KBM-7 (cell line): ENCODE measurements at places on chromosomes 1 and 21.

- DNase-seq = no peak
Measured at GRCh38 chr1:192697771-192698170, 61.8 kb downstream of the RGS13 start.

DNA sequence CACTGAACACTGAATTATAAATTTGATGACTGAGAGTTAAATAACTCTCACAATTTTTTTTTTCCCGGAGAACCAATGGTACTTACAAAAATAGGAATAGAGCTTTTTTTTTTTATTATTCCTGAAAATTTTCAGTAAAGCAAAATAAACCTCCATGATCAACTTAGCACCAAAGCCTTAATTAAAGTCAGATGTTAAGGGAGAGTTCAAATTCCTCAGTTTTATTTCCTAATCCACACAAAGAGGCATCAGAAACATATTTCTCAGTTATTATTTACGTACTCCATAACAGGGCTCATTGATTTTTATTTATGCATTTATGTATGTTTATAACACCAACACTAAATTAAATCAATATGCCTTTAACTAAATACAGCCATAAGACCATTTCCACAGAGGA lies 55.5 kb downstream of the PLPPR5 start:
- DNase-seq = no peak

GRCh38 chr1:199687321-199687720 lies 340.2 kb upstream of the NR5A2 start:
- DNase-seq = no peak

DNA sequence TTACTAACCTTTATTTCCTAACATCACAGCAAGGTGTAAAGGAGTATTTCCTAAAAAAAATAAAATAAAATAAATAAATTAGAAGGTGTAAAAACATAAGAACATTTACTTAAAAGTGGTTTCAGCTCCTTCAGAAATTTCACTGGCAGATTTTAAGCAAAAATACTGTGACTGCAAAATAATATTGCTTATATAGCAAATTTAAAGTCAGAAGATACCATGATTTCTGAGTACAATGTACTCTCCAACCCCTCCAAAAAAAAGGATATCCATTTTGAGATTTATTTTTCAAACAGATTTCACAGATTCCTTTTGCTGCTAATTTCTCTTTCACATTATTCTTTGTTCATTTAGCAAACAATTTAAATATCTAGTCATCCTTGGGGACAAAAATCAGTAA lies 18.5 kb downstream of the ANKRD13C start:
- DNase-seq = no peak

DNA sequence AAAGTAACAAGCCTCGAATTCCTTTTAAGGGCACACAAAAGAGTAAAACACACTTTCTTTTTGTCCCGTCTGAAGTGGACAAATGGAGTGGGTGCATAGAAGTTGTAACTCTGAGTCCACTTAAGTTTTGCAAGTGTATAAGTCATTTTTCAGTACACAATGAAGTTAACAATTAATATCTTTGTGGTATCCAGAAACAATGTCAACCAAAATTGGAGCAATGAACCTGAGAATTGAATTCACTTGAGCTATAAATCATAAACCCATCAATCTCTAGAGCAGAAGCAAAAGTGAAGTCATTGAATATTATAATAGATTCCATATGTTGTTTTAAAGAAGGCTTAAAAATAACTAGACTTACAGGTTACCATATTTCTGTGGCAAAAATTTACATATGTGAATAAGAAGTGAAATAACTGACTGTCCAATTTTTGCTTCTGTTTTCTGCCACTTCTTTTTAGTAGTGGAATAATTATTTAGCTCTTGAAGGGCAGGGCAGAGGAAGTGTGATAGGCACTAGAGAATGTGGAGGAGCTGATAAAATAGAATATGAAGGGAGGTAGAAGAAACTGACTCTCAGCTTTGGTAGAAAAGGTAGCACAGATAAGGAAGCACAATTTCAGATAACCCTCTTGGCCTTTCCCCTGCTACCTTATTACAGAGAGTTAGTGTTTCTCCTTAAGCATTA lies 73.9 kb upstream of the RGL1 start:
- DNase-seq = no peak

DNA sequence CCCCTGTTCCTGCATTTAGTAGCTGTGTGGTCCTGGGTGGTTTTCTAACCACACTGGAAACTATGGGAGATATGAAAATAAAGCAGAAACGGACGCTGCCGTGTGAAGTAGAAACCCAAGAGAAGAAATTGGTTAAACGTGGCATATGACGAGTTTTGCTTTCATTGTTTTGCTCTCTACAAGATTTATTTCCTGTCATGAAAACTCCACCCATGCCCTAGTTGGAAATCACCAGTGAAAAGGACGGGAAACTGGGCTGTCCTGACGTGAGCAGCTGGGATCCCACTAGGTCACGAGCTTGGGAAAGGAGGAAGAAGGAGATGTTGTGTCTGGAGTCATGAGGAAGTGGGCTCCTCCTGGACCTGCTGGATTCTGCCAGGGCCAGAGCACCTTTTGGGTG lies 120.8 kb upstream of the GADD45A start:
- no peak for DNase-seq

DNA sequence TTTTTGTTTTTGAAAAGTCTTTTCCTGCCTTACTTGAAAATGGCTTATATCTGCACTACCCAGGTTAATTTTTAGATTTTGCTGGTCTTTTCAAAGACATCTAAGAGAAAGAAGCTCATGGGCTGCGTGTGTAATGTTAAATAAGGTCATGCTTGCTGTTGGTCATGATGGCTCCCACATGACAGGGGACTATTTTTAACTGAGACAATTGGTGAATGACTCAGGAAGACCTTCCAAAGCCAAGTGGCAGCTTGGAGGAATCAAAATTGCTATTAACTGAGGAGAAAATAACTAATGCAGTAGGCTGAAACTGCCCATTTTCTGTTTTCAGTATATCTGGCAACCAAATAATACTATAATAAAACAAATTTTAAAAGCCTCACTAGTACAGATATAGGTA lies 117.1 kb upstream of the SPAG17 start:
- no peak for DNase-seq

GRCh38 chr1:58763214-58763613 lies 20.6 kb downstream of the JUN start:
- DNase-seq = no peak

DNA sequence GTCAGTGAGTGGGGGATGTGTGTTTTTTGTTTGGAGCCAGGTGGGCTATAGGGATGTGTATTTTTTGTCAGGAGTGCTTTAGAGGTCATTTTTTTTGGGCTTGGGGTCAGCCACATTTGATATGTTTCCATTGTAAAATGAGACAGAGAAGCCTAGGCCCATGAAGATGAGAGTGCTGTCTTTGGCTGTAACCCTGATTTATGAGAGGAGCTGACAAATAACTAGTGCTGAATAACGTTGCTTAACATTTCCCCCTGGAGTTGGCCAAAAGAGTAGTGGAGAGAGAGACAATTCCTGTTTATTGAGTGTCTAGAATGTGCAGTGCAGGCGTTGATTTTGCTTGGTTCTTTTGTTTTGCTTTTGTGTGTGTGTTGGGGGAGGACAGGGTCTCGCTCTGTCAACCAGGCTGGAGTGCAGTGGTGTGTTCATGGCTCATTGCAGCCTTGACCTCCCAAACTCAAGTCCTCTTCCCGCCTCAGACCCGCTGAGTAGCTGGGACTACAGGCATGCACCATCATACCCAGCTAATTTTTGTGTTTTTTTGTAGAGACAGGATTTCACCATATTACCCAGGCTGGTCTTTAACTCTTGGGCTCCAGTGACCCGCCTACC lies 64.7 kb downstream of the S1PR1 start:
- no peak for DNase-seq

DNA sequence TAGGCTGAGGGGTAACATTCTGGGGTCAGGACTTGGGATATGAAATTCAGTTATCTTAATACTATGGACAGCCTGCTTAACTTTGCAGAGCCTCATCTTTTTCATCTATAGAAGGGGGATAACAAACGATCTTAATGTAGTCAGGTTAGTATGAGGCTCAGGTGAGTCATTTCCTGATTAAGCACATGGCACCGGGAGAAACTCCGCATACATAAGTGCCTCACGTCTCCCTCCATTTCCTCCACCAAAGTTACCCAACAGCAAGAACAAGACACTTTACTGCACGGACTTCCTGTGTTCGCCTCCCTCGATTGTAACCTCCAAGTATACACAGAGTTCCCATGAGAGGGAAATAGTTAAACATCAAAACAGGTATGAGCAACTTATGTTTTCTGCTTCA lies 112.7 kb upstream of the COA6 start:
- DNase-seq = peak; percentile 9

- DNase-seq = peak; percentile 73
Measured at GRCh38 chr1:182962554-182963115, 9.7 kb upstream of the SHCBP1L start.

DNA sequence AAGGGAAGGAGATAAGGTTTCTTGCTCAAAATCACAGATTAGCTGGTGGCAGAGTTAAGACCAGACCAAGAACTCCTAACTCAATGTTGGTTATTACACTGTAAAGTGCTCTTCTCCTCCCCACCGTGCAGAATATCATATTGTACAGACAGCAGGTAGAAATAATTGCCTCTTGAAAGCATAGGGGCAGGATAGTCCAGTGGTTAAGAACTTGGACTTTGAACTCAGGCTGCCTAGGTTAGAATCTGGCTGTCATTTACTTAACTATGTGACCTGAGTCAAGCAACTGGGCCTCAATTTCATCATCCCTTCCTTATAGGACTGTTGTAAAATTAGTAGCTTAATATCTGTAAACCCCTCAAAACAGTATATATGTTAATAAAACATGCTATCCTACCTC lies 114.9 kb upstream of the HIVEP3 start:
- DNase-seq = no peak

DNA sequence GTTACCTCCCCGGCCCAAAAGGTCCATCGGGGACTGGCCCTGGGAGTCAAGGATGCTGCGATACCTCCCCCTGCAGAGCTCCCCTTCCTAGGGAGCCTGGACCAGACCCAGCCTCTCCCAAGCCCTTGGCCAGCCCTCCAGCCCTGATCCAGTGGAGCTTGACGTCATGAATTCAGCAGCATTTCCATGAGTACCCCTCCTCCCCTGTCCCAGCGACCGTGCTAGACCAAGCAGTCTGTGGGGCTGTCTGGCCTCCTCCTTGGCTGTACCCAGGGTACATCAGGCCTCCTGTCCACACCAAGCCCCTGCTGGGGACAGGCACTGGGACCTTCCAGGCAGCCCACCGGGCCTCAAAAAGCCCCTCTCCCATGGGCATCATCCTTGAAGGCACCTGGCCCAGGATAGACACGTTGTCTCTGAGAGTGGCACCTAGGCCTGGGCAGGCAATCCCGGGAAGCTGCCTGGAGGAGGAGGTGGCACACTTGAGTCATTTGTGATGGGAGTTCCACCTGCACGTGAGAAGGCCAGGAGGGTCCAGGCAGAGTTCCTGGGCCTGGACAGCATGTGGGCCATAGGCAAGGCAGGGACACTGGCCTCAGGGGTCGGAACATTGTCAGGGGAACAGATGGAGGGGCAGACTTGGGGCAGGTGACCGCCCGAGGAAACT lies 46.4 kb downstream of the WNT9A start:
- DNase-seq = no peak

DNA sequence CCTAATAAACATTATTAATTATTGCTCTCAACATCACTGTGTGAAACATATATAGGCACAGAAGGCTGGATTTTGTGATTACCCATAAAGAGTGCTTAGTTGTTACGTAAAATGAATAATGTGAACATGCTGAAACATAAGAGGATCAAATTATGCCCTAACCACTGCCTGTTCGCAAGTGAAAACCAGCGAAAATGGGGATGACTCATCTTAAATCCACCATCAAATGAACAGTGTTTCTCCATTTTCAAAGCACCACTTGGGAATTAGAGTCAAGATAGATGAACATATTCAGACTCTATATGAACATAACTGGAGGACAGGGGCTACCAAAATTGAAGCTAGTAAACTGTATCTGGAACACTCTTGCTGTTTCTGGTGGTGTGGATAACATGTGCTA lies 386.2 kb downstream of the HHIPL2 start:
- DNase-seq = no peak

DNA sequence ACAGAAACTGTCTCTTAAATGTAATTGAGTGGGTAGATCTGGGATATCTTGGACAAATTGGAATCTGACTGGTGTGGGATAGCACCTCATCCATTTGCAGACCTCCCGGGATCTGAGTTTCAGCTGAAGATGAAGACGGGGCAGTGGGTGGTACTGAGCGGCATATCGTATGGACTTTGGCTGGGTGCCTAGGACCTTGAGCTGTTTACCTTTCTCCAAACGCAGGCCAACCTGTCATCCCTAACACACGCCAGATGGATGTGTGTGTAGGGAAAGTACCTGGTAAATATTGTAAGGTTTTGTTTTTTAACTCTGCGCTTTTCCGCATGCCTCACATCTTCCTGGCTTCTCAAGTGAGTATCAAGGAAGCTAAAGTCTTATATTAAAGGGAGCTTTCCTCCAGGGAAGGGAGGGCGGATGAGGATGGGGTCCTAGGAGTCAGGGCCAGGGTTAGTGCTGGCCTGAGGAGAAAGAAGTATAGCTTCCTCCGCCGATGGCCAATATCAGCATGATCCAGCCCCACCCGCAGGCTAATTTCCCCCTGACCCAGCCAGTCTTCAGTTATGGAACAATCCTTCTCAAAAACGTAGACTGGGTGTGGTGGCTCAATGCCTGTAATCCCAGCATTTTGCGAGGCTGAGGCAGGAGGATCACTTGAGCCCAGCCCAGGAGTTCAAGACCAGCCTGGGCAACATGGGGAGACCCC lies 26.2 kb downstream of the ATP8B2 start:
- DNase-seq = no peak

DNA sequence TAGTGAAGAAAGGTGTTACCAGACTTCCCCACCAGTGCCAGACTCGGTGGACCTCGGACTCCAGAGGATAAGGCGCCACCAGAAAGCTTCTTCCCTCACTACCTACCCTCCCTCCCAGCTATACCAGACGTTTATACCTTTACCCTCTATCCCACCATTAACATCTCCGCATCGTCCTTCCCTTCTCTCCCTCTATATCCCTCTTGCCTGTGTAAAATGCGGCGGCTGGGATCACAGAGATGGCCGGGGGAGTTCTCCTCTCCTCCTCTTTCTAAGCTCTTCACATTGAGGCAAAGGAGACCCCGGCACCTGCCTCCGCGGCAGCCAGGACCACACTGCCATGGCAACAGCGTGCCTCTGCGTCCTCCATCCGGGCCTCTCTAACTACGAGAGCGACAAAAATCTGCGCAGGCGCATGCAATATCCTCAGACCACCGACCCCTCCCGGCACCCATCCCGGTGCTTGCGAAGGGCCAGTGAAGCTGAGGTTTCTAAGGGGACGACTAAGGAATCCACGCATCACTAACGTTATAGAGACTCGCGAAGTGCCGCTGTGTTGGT lies at the start of gene CCDC181:
TSS of gene CCDC181 (minus strand) at position 394 of the 561 bp plus-strand sequence. CDS start 2,547 bp downstream, outside the sequence.
- no peak for DNase-seq

DNA sequence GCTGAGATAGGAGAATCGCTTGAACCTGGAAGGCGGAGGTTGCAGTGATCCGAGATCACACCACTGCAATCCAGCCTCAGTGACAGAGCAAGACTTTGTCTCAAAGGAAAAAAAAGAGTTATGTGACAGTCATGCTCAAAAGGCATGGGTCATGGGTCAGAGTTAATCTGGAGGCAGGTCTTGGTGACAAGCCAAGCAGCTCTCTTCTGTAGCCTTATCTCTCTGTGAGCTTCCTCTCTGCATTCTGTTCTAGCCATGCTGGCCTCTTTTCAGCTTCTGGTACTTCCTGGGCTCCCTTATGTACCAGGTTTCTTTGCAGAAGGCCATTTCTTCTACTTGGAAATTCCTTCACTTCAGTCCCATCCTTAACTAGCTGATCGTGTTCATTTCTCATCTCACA lies 63.6 kb downstream of the NGF start:
- DNase-seq = no peak
